ENCODE measurements at places on chromosomes 3 and 15.

GRCh38 chr3:78096488-78097255, 1056.8 kb downstream of the ROBO2 start:
- no peak for DNase-seq

GRCh38 chr3:149245738-149246451, 24.3 kb upstream of the CP start:
- DNase-seq, result peak; percentile 27

- DNase-seq, result no peak
Measured at GRCh38 chr3:128503751-128504532, 10.9 kb upstream of the GATA2 start.

GRCh38 chr15:61687651-61688050, 372.6 kb downstream of the VPS13C start:
- DNase-seq, result no peak

DNA sequence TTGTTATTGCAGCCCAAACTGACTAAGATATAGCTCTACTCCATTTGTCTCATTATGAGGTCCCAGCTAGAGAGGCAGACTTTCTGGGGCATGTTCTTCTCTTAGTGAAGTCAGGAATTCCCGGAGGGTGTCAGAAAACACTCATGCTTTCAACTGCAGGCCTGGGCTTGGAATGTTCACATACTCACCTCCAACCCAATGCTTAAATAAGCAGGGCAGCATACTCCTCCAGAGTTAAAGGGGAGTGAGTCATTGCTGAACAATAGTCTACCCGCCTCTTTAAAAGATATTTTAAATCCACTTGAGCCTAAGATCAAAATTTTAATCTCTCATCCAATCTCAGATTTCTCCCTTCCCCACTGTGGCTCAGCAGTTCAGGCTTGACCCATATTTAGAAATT, 167.8 kb upstream of the DPH6 start:
- no peak for DNase-seq

- no peak for DNase-seq
Measured at GRCh38 chr15:27137127-27137526, 166.1 kb downstream of the GABRG3 start.

DNA sequence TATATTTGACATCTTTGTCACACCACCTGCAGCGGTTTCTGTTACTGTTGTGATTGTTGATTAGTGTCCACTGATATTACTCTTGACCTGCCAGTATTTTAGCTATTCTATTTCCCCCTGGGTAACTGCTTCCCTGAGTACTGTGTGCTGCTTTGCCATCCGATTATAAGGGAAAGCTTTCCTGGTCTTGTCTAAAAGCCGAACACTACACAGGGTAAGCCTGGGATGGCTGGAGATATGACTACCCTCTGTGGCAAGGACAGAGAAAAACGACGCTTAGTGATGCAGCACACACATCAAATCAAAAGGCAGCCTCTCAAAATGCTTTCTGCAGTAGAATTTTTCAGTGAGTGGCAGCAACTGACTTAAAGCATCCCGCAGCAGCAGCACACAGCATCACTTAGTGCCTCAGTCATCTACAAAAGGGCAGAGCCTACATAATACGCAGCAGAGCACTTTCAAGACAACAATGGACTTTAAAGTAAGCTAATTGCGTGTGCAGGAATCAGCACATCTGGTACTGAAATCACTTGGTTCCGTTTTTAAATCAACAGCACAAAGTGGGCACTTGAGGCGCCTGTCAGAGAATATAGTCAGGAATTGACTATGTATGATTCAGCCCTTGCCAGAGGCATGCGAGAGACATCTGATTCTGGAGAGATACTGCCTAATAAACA, 656.3 kb upstream of the TGFBR2 start:
- DNase-seq, result no peak

- DNase-seq, result no peak
Measured at GRCh38 chr15:69359722-69360121, 54.4 kb upstream of the KIF23 start.

DNA sequence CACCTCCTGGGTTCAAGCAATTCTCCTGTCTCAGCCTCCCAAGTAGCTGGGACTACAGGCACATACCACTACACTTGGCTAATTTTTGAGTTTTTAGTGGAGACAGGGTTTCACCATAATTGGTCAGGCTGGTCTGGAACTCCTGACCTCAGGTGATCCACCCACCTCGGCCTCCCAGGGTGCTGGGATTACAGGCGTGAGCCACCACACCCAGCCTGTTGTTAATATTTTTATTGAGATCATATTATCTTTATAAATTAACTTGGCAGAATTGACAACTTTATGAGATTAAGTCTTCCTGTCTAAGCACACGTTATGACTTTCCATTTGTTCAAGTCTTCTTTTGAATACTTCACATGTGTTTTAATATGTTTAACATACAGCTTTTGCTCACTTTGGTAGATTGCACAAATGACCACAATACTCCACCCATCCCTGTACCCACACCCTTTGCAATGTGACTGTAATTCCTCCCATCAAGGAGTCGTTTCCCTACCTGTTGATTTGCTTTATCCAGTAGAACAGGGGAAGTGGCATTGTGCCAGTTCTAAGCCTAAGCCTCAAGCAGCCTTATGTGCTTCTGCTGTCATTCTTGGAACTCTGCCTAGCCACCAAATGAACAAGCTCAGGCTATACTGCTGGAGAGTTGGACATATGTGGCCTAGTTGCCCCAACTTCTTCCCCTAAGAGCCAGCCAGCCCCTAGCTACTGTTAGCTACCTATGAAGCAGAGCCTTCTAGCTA, 8.2 kb downstream of the XYLB start:
- DNase-seq, result no peak

DNA sequence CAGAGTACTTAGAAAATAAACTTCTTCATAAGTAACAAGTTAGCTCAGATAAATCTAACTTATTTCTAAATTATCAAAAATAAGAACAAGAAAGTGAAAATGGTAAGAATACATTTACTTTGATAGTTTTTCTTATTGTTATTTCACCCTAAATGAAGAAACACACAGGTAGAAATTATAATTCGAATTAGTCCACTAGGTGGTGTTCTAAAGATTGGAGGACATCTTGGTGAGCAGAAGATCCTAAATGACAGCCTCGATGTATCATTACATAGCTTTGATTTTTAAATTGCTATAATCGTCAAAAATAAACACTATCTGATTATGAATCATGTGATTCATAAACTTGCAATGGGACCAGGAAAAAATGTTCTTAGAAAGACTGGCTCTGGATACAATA, 280.8 kb upstream of the UBE2E2 start:
- DNase-seq, result no peak

DNA sequence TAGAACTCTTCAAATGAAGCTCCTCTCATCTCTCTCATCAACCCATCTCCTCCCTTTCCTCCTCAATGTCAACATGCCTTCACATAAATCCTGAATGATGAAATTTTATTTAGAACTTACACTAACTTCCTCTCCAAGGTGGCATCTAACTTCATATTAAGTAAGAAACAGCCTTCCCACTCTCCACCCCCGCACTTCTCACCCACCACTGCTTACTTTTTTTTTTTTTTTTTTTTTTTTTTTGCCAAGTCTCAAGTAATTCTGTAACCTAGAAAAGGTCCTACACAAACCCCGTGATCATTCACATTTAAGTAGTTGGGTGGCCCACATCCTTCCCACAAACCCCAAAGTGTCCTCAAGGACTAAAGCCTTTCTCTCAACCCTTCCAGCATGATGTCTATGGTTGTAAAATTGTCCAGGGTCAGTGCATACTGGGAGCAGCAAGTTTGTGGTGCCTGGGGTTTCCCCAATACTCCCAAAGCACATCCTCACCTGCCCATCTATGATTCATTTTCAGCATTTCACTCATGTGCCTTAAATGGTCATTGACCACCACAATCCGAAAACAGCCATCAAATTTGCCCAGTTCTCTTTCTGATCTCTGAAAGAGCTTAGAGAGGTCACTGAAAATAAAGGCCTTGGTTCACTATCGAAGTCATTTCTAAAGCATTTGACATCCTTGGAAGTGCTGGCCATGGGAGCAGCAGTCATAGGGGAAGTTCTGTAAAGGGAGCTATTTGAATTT, 47.2 kb downstream of the CD86 start:
- DNase-seq, result no peak

DNA sequence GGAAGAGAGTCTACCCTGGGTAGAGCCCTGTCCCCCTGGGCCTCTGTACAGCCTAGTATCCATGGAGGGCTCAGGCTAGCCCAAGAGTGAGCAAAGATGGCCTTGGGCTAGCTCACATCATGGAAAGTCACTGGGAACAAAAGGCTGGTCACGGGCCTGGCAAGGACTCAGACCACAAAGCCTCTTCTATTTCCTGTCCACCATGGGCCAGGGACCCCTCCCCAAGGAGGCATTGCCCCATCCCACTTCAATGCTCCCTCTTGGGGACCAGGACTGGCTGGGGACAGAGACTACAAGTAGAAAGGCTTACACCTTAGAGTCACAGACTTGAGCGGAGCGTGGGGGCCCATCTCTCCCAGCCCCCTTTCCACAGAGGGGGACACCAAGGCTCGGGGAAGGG, 16.9 kb downstream of the DUSP7 start:
- DNase-seq, result no peak

DNA sequence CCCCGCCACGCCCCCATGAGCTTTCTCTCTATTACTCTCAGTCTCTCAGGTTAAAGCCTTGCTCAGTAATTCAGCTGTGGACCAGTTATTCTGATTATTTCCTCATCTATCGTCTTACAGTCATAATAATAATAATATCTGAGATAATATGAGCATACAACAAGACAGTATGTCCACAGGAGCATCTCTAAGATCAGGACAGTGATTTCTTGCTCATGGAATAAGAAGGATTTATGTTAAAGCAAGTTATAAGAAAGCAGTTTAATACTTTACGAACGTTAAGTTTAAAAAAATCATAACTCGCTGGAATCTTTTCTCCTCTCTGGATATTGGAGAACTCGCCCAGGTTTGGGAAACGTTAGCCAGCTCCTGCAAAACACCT, 643 bp upstream of the LMCD1 start:
- DNase-seq, result no peak

DNA sequence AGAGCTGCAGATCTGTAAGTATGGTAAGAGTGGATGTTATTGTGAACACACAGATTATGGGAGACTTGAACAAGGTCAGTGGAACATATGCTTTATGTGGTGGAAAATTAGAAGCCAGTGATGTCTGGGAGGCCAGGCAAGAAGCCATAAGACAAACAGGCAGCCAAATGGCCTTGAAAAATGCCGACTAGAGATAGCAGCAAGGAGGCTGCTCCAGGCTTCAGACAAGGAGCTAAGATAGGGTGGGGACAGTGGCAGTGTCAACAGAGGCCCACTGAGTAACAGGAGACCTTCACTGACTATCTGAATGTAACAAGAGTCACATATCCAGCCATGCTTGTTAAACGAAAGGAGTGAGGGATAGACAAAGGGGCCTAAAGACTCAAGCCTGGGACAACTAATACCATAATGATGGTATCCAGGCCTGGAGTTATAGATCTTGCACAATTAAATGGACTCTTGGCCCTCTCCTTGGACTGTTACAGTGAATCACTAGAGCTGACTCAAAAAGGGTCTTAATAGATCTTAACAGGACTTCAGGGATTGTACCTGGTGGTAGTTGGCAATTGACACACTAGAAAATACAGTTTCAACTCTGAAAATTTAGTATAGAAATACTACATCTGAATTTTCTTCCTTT, 50.6 kb downstream of the CFAP20DC start:
- no peak for DNase-seq

- no peak for DNase-seq
Measured at GRCh38 chr3:155394240-155394639, 100.8 kb upstream of the STRIT1 start.

DNA sequence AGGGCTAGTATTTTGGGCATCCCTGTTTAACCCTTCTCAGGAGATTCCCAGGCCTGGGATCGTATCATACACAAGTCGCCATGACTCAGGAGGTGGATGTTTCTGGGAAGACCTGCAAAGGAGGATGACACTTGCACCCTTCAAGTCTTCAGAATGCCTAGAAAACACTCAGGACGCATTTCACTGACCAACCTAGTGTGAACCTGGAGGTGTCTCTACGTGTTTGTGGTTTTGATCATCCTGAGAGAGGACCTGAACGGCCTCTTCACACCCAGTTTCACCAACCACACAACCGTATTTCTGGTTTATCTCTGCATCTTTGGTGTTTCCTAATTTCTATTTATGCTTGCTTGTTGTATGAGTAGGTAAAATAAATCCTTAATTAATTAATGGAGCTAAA, 2.8 kb upstream of the CLDND1 start:
- DNase-seq, result peak; percentile 59

DNA sequence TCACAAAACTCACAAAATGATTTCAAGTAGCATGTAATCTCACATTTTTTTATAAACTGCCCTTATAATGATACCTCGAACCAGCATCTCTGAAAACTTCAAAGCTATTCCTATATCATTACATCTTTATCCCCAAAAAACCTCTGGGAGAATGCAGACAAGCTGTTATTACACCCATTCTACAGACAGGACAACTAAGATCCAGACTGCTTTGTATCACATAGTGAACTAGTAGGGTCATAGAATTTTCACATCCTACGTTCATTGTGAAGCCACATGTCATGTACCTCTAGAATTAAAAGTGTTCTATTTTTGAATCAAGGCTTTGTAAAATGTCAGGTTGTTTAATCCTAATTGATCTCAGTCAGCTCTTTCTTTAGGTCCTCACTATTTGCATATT, 98.7 kb upstream of the RAP2B start:
- no peak for DNase-seq

- no peak for DNase-seq
Measured at GRCh38 chr3:14620512-14620911, 31.1 kb upstream of the CCDC174 start.

GRCh38 chr3:168863561-168863960, 767.8 kb upstream of the GOLIM4 start:
- DNase-seq, result no peak

- no peak for DNase-seq
Measured at GRCh38 chr15:40062816-40063562, 24.0 kb upstream of the SRP14 start.

- DNase-seq, result no peak
Measured at GRCh38 chr3:141963301-141963700, 86.9 kb downstream of the ATP1B3 start.

GRCh38 chr15:48041454-48041853, 79.3 kb upstream of the SLC24A5 start:
- no peak for DNase-seq

DNA sequence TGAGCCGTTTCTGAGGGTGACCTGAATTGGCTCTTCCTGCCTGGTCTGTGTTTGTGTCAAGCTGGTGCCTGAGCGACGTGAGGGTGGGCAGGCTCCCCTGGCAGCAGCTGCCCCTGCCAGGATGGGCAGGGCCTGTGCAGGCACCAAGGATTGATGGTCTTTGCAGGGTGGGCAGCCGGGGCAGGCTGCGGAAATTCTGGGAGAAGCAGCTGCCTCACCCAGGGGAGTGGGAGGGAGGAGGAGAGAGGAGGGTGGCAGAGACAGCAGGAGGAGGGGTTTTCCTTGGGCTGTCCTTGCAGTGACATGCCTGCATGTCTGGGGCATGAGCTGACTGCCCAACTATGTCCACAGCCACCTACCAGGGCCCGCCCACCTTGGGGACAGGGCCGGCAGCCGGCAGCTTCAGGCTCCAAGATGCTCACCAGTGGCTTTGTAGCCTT, 27.9 kb upstream of the SLC6A6 start:
- no peak for DNase-seq

- DNase-seq, result no peak
Measured at GRCh38 chr3:168914662-168915061, 748.9 kb downstream of the MECOM start.
